ENCODE measurements at places on chromosomes 2 and 18. TPM values are rescaled to one million over a fixed set of nuclear protein-coding genes. Genes with fewer than 3 reads are reported as not detected.

Gene GCG
- not detected for total RNA-seq

Gene NEUROD1
- 1.8 TPM for total RNA-seq

Gene DUSP2
- 13.6 TPM for total RNA-seq

Gene TSN
- total RNA-seq: 62.1 TPM

Gene LRRC30
- total RNA-seq: not detected

Gene RNF152
- 17.6 TPM for total RNA-seq

Gene ACADL
- 4.9 TPM for total RNA-seq

Gene SERPINB12
- total RNA-seq: not detected

Gene ABCG8
- total RNA-seq: 4.5 TPM

Gene SERPINE2
- 114 TPM for total RNA-seq

Gene C1QL2
- 6.7 TPM for total RNA-seq

Gene RRM2
- total RNA-seq: not detected

Gene TTN
- 23.8 TPM for total RNA-seq

Gene NGEF
- total RNA-seq: 203 TPM

Gene PLGLB1
- total RNA-seq: 23.4 TPM

Gene SERPINB13
- not detected for total RNA-seq

Gene CAVIN2
- 11.6 TPM for total RNA-seq

Gene CHRNG
- not detected for total RNA-seq

Gene SLC19A3
- 7.3 TPM for total RNA-seq

Gene RBFA
- 29.1 TPM for total RNA-seq

Gene CCDC178
- 1.0 TPM for total RNA-seq

Gene C2orf80
- 34.5 TPM for total RNA-seq

Gene ZAP70
- total RNA-seq: 1.4 TPM

Gene AQP12A
- total RNA-seq: not detected

All from dorsolateral prefrontal cortex (tissue), 122 donors.